ENCODE measurements at places on chromosomes 2 and 18.

DNA sequence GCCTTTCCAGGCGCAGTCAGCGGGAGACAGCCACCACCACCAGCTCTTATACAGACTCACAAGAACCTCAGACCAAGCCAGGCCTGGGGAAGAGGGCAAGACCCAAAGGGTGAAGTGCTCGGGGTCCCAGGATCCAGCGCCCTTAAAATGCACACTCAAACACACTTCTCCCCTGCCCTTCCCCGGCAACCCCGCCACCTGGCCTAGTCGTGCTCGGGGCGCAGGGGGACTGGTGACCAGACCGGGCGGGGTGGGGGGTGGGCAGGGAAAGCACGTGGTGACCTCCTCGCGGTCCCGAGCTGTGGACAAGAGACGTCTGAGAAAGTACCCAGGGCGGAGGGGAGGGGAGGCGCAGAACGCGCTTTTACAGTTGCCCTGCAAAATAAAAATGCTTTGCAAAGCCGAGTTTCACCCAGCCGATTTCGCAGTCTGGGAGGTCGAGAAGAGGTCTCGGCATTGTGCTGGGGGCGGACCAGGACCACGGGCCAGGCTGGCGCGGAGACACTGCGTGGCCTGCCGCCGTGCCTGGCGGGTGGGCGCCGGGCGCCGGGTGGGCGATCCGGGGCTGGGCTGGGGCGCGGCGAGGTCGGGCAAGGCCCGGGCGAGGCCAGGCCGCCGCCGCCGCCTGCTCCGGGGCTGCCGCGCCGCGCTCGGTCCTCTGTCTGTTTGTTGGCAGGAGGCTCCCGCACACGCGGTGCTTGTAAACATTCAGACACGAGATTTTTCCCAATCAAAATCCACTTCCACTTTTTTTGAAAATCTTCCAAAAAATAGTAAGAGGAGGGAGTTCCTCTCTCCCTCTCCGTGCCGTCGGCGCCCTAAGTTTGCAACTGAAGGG lies 2.0 kb downstream of the BCL11A start:
- DNase-seq = peak; percentile 35

- no peak for DNase-seq
Measured at GRCh38 chr2:168494190-168494711, 38.2 kb downstream of the CERS6 start.

- no peak for DNase-seq
Measured at GRCh38 chr18:2540575-2540974, 30.7 kb downstream of the METTL4 start.

DNA sequence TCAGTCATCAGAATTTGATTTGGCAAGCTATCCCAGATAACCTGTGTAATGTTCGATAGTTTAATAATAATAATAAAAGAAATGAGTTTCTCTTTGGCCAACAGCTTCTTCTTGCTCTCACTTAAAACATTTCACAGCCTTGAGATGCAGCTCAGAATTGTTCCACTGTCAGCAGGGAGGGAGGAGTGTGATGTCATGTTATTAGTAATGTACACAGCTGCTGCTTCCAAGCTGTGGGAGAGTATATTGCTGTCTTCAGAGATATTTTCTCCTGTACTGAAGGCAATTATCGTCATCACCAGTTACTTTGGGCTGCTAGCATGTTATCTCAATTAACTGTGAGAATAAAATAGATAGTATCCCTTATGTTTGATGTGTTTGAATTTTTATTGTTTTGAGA lies 146.9 kb upstream of the MAP3K20 start:
- DNase-seq = no peak

DNA sequence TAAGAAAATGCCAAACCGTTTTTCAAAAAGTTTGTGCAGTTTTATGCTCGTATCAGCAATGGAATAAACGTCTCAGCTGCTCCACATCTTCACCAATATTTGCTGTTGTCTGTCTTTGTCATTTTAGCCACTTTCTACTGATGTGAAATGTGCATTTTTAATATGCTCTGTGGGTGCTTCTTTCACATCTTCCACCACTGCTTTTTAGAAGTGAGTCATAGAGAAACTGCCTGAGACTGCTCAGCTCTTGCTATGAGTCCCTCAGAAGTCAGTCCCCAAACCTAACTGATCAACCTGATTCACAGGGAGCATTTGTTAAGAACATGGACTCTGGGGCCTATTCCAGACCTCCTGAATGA lies 41.0 kb upstream of the EPC2 start:
- no peak for DNase-seq

GRCh38 chr2:196849895-196850294 lies 40.7 kb upstream of the C2orf66 start:
- no peak for DNase-seq

- no peak for DNase-seq
Measured at GRCh38 chr2:167758292-167758691, 489.1 kb downstream of the STK39 start.

DNA sequence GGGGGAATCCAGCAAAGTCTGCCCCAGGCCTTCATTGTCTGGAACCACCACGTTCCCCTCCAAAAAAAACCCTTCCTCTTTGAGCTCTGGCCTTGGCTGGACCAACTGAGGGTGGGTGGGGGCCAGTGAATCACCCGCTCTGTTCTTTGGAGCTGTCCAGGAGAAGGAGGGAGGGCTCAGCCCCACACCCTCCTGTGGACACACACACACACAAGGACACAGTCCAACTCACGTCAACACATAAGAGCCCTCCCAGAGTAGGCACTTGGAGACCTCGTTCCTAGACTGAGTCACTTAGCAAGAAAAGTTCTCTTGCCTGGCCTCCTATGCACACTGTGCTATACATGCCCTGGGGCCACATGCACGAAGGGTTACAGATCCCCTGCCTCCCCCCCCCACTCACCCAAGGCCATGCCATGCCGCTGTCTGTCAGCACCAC lies 1.2 kb upstream of the TNS1 start:
- no peak for DNase-seq

DNA sequence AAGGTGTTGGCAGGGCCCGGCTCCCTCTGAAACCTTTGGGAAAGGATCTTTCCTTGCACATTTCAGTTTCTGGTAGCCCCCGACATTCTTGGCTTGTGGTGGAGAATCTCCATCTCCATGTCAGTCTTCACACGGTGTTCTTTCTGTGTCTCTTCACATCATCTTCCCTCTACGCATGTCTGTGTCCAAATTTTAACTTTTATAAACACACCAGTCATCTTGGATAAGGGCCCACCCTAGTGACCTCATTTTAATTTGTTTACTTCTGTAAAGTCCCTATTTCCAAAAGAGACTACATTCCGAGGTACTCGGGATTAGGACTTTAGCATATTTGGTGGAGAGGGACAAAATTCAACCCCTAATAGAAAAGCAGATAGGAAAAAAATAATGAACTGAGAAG lies 138.4 kb downstream of the GALNT3 start:
- DNase-seq = no peak

GRCh38 chr2:7492719-7493118 lies 575.5 kb downstream of the RNF144A start:
- DNase-seq = no peak

- DNase-seq = no peak
Measured at GRCh38 chr2:43000242-43001054, 208.1 kb upstream of the HAAO start.

DNA sequence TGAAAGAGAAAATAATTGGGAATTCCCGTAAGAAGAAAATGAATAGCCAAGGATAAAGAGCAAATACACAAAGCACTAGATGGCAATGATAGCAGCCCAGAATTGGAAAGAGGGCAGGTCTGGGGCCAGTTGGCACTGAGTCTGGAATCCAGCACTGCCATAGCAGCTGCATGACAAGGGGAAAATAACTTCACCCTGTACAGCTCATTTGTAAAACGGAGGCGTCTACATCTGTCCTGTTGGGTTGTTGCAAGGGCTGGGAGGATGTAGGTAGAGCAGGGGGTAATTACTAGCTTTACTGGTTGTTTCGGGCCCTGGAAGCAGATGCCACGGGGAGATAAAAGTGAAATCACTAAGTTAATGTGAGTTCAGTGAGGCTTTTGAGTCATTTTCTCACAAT lies 110.0 kb upstream of the RASGRP3 start:
- no peak for DNase-seq

- no peak for DNase-seq
Measured at GRCh38 chr2:234565201-234565600, 68.3 kb upstream of the ARL4C start.

- DNase-seq = no peak
Measured at GRCh38 chr2:105779394-105779793, 34.7 kb downstream of the NCK2 start.

DNA sequence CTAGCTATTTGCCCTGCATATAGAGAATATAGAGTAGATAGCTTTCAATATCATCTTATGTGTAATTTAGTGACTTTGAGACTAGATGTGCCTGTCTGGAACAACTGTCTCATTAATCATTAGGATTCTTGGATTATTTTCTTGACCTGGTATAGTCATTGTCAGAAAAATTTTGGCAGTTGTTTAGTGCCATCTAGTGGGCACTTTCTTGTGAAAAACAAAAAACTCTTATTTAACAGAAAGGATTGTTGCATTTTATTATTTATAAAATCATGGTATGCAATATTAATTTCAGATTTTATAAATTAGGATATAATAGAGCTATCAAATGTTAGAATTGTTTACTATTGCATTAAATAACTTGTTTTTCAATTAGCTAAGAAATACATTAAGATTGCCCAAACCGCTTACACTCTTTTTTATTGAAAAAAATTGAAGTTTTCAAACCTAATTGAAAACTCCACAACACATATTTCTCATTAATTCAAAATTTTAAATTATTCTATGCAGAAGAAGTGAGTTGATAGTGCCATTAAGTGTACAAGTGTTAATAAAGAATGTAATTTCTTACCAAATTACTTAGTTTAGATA lies 80.3 kb downstream of the DYNAP start:
- no peak for DNase-seq

DNA sequence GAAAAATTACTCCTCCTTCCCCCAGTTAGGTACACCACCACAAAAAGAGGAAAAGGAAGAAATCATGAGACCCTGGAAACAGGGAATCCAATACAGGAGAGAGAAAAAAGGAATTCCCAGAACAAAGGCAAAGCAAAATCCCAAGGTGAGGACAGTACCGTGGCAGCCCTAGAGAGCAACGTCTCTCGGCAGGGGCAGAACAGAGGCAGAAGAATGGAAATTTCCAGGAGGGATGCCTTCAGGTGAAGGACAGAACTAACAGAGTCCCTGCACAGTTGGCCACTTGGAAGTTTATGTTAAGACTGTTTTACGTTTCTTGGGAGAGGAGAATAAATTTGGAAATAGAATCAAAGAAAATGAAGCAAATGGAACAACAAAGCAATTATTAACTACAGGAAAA lies 27.7 kb downstream of the GRB14 start:
- no peak for DNase-seq

- no peak for DNase-seq
Measured at GRCh38 chr2:236124182-236124893, 43.8 kb downstream of the GBX2 start.

GRCh38 chr2:40028792-40029488 lies 249.9 kb upstream of the THUMPD2 start:
- no peak for DNase-seq

DNA sequence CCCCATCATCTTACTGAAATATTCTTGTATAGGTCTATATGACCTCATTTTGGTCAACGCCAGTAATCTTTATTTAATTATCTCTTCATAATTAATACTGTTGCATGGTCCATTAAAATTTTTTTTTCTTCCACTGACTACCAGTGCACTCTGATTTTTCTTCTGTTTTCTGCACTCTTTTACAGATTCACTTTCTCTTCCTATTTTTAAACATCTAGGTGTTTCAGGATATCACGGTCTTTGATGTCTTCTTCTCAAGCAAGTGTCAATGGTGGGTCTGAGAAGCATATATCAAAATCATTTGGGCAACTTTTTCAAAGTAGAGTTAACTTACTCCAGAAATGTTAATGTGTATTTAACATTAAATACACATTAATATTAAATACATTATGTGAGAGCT lies 51.4 kb downstream of the CCDC141 start:
- no peak for DNase-seq

GRCh38 chr2:106191511-106192016 lies 2.5 kb downstream of the UXS1 start:
- no peak for DNase-seq

GRCh38 chr18:56358608-56359280 lies 279.6 kb downstream of the TXNL1 start:
- DNase-seq = no peak

- DNase-seq = no peak
Measured at GRCh38 chr18:76252880-76253279, 242.2 kb downstream of the ZNF516 start.

DNA sequence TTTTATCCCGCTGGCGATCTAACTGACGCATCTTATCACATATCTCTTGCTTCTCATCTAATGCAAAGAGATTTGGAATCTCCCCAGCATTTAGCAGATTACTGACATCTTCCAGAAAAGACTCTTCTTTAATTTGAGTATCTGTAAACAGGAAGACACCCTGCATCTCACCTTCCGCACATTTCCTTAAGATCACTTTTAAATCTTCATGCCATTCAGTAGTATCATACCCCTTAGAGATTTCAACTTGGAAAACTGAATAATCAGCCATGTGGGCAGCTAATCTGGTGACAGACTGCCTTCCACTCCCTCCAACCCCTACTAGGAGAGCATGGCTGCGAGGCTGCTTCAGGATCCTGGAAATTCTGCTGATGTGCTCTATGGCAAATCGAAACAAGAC lies 204.3 kb downstream of the DNAH7 start:
- DNase-seq = no peak

DNA sequence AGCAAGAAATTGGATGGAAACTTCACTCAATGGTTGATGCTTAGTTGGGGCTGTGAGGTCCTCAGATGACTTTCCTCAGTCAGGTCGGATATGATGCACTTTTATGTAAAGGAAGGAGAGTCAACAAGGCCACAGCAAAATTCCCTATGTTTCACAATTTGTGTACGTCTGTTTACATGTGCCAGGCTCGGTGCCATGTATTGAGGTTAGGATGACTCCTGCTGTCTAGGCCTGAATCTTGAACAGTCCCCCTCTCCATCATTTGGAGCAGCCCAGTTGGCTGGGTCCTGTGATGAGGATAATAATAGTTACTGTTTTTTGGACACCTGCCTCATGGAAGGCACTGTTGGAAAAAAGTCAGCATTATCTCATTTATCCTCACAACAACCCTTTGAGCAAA lies 43.1 kb downstream of the VSNL1 start:
- DNase-seq = no peak

- DNase-seq = no peak
Measured at GRCh38 chr2:10873171-10873570, 38.6 kb upstream of the KCNF1 start.

- DNase-seq = no peak
Measured at GRCh38 chr2:60531701-60532133, 21.7 kb downstream of the BCL11A start.

- DNase-seq = no peak
Measured at GRCh38 chr2:36355151-36355889, at the start of gene CRIM1. Gene CRIM1 (plus strand): TSS chr2:36355778. CDS start chr2:36356293, 515 bp downstream.

Measured in CD8-positive, alpha-beta T cell (primary cell).